Cortex of kidney (tissue), 1 donor: ENCODE measurements at places on chromosomes 12 and 14.

DNA sequence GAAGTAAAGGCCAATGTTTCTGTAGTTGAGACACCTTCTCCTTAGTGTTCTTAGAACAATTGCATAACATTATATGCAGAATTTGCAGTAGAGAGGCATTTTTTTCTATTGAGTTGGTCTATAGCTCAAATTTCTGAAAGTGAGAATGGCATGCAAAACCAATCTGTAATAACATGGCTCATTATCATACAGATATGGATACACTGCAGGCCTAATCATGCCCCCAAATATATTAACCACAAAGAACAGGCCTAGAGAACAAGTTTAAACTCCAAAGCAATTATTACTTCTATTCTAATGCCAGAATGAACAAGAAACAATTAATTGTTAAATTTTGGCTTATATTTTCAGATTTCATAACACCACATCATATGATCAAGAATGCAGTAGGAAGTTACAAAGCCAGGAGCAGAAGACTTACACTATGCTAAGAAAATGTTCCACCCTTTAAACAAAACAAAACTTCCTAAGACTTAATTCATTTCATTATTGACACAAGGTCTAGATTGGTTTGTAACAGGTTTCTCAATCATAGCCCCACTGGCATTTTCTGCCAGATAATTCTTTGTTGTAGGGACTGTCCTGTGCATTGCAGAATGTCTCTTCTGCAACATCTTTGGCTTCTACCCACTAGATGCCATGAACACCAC lies 26.9 kb downstream of the TMTC1 start:
- DNase-seq = no peak

DNA sequence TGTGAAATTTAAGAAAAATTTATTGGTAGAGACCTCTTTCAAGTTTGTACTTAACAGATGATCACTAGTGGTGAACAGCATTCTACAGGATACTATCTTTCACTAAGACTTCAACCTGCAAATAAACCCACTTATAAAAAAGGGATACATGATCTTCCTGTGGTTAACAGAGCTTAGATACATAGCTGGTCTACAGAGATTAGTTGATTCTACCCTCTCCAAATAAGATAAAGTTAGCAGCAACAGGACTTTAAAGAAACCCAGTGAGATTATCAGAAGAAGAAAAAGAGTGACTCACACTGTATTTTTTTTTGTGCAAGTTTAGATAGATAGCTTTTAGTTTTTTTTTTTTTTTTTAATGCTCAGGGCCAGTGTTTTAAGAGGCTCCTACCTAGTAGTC lies 34.5 kb downstream of the USP44 start:
- no peak for DNase-seq

DNA sequence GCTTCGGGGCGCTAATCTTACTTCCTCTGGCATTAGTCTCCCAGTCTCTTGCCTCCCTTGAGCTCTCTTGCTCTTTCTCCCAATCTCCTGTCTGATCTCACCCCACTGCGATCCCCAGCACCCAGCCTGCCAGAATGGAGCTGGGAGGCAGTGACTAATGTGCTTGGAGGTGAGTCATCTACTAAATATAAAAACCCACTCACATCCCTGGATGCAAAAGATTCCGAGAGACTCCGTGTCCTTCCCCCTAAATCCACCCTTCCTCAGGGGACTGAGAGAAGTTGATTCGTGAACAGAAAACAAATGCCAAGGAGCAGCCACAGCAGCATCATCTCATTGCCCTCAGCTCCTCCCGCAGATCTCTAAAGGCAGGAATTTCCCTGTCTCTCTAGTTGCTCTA lies 45.7 kb upstream of the KCNA5 start:
- no peak for DNase-seq

DNA sequence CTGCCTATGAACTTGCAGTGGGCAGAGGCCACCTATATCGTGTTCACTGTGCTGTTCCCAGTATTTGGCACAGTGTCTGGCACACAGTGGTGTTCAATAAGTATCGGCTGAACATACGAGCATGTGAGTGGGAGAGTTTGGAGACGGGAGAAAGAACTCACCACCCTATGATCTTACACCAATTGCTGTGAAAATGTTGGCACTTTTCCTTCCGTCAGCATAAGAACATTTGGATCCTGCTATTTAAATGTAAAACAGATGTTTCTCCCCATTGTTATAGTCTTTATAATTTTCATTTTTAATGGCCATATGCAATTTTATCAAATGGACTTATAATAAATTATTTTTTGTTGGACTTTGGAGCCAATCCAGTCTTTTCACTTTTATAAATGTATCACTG lies 144.4 kb downstream of the EFCAB11 start:
- DNase-seq = no peak

- DNase-seq = no peak
Measured at GRCh38 chr14:24382064-24382371, 14.0 kb downstream of the NFATC4 start.

DNA sequence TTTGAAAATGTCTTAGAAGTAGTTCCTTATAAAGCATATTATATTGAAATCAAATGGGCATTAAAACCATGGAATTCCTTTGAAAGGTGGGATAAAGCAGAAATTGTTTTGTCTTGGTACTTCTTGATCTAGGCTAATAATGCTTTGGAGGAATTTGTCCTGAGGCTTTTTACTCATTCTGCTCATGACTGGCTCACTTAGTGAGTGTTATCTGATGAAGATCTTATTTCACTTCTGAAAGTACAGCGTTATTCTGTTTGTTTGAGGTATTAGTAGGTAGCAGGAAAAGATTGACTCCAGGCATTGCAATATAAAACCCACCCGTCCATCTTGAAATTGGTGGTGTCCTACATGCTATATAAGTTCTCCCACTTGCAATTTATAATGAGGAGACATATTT lies 5.5 kb downstream of the C12orf71 start:
- no peak for DNase-seq
